Occipital lobe (tissue), 3 donors: ENCODE measurements at places on chromosomes 4 and X. TPM values are rescaled to one million over a fixed set of nuclear protein-coding genes. Genes with fewer than 3 reads are reported as not detected.

Gene NUP54
- total RNA-seq: 162 TPM

Gene ETDB
- total RNA-seq: not detected

Gene RNF128
- 1.2 TPM for total RNA-seq

Gene RPL36A
- total RNA-seq: 287 TPM

Gene NXF2B
- not detected for total RNA-seq

Gene LRAT
- total RNA-seq: 0.78 TPM

Gene CXCL9
- not detected for total RNA-seq

Gene CT45A10
- total RNA-seq: not detected

Gene MXD4
- total RNA-seq: 19.7 TPM

Gene NXF2
- not detected for total RNA-seq
